Cerebellar nuclear complex (tissue), 1 donor: ENCODE measurements at places on chromosomes 1 and 21.

DNA sequence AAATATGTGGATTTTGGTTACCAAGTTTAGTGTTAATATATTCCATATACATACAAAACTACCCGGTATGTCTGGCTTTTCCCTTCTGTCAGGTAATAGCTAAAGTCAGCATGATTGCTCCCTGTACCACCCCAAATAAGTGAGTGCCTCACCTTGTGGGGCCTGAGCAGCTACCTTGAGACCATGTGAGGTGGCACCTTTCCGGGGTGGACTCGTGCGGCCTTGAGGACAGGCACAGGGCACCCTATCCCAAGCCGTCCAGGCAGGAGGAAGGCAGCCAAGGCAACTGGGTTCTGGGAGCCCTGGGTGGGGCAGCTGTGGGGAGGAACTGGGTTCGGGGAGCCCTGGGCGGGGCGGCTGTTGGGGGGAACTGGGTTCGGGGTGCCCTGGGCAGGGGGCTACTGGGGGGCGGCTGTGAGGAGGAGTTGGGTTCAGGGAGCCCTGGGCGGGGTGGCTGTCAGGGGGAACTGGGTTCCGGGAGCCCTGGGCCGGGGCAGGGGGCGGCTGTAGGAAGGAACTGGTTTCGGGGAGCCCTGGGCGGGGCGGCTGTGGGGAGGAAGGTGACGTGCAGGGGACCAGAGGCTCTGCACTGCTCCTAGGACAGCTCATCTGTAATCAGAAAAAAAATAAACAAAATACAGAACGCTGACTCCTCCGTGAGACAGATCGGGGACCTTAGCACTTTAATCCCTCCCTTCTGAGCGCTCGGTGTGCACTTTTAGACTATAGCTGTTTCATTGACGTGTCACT is 63.3 kb downstream of the POFUT2 start:
- DNase-seq, result no peak

DNA sequence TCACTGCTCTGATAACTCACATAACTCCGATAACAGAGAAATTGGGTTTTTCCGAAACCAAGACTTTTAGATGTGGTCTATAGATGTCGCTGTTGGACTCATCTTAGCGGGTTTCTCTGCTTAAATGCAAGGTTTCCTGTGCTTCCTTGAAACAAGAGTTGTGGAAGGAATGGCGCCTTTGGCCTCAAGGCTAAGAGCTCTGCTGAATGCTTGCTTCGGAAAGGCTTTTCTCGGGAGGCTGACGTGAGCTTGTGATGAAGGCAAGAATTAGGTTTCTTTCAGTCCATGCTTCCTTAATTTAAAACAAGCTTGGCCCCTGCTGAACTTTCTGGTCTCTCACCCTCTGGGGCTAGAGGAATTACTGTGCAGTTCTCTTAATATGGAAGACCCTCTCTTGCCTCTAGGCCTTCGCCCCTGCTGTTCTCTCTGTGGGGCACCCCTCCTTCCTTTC is 113.5 kb downstream of the MAP3K21 start:
- no peak for DNase-seq

DNA sequence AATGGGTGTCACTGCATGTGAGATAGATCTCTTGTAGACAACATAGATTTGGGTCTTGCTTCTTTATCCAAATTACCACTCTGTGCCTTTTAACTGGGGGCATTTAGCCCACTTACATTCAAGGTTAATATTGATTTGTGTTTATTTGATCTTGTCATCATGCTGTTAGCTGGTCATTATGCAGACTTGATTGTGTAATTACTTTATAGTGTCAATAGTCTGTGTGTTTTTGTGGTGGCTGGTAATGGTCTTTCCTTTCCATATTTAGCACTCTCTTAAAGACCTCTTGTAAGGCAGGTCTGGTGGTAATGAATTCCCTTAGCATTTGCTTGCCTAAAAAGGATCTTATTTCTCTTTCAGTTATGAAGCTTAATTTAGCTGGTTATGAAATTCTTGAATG is 29.6 kb downstream of the ZNF691 start:
- no peak for DNase-seq

DNA sequence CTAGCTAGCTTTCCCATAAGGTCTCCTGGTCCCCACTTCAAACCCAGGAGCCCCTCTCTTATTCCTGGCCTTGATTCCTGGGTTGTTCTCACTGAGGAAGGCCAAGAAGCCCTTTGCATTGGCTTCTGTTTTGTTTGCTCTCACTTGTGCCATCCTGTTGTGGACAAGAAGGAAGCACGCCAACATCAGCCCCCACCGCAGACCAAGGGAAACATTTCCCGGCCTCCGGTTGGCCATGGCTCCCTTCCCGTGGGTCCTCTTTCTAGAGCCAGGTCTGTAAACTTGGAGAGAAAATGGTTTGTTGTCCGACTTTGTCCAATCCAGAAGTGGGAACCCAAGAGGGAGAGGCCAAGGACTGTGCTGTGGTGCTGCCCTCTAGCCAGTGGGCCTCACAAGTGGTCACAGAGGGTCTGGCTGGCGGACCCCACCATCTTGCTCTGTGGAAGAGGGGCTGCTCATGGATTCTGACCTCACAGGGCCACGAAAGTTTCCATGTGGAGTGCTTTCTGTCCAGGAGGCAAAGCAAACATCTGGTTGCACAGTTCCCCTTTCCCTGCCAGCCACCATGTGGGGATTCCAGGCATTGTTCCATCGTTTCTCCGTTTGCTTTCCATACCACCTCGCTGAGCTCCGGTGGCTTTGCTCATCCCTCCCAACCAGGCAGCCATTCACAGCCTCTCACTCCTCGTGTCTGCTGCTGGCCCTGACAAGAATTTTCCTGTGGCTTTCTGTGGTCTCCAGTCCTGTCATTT is 18.9 kb upstream of the TENT5C start:
- no peak for DNase-seq

DNA sequence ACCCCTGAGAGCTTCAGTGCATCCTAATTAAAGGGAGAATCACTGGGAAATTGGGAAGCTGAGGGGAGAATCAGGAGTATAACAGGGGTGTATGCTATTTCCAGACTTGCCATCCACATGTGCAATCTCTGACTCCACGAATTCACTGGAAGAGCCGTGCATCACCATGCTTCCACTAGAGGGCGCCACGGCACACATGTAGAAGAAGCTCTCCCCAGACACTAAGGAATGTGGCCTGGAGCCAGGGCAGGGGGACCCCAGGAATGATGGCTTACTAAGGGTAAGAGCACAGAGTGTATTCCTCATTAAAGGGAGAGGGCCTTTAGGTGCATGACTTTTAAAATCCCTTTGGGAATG is 81.5 kb downstream of the ABCA4 start:
- DNase-seq, result no peak

- no peak for DNase-seq
Observed at GRCh38 chr1:170657275-170657853, 6.6 kb upstream of the PRRX1 start.
